ENCODE measurements at places on chromosomes 3 and 15.

- no peak for DNase-seq
Measured at GRCh38 chr3:131602011-131602779, 99.4 kb upstream of the MRPL3 start.

DNA sequence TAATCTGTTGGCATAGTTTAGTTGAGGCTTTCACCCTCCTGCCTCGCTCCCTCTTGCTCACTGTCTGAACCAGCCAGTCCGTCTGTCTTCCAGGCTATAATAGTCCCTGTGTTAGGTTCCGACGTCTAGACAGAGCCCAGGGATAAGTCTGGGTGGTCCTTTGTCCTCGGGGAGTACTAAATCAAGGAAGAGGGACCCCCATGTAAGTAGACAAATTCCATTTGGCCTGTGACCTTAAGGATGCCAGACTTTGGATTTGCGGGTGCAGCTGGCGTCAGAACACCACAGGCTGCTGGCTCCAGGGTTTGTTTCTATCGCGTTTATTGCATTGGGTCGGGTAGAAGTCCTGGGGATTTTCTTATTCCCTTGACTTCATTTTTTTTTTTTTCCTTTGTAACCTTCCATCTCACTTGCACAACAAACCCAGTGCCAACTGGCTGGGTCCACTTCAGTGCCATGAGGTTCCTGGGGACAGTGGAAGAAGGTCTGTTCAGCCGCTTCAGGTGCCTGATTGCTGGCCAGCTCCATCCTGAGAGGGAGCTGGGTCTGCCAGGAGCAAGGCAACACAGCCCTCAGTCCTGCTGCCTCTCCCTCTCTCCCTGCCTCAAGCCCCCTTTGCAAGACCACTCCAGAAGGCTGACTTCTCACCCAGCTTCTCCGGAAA, 95.4 kb upstream of the KLHL25 start:
- no peak for DNase-seq

GRCh38 chr3:178421069-178421468, 115.2 kb upstream of the KCNMB2 start:
- DNase-seq: no peak

- no peak for DNase-seq
Measured at GRCh38 chr15:64236156-64236894, 73.5 kb upstream of the PPIB start.

DNA sequence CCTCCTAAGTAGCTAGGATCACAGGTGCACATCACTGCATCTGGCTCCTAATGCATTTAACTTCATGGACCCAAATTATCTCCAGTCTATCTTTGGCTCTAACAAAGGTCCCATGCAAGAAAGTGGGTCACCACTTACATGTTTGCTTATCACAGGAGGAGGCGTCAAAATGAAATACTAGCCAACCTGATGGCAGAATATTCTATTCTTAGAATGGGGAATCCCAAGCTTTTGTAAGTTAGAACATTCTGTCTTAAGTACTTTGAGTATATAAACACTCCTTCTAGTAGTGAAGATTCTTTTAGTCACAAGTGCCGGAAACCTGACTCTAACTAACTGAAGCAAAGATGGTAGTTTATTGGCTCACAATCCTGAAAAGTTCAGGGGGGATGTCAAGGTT, 72.0 kb upstream of the ADAMTS9 start:
- no peak for DNase-seq

- no peak for DNase-seq
Measured at GRCh38 chr3:189270248-189270832, 98.6 kb downstream of the TPRG1 start.

DNA sequence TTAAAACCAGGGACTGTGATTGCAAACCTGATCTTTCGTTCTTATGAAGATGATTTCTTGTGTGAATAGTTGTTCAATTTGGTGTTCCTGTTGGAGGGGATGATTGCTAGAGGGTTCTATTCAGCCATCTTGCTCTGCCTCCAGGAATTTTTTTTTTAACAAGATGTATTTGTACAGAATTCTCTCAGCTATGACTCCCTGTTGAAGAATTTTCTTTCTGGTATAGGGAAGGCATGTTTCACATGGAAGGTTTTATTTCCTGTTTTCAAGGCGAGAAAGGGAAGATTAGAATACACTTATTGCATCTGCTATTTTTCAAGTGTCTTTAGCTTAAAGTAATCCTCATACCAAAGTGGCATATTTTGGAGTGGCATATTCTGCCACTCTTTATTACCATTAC, 5.6 kb upstream of the LRRC34 start:
- no peak for DNase-seq

GRCh38 chr15:55230051-55230670, 33.4 kb upstream of the RSL24D1 start:
- DNase-seq: no peak

GRCh38 chr15:100670505-100671021, 68.2 kb downstream of the ASB7 start:
- no peak for DNase-seq

GRCh38 chr15:62046078-62046743, 14.0 kb downstream of the VPS13C start:
- no peak for DNase-seq

- no peak for DNase-seq
Measured at GRCh38 chr3:194308601-194309449, 42.3 kb downstream of the CPN2 start.

- no peak for DNase-seq
Measured at GRCh38 chr3:26474706-26475105, 147.9 kb upstream of the LRRC3B start.

DNA sequence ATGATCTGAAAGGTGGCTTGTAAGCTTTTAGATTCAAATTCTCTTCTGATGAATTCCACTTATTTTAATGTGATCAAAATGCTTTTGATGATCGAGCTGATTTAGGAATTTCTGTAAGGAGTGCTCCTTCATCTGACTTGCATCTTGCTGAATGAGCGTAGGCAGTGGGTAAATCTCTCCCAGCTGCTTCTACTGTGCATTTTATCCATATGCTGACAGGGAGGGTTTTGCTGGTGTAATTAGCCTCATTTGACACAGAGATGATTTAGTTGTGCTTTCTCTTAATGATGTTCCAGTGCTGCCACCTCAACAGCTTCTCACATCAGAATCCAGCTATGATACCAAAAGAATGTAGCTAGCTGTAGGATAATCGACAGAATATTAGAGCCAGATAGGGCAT, 3.8 kb upstream of the LMOD3 start:
- DNase-seq: no peak

DNA sequence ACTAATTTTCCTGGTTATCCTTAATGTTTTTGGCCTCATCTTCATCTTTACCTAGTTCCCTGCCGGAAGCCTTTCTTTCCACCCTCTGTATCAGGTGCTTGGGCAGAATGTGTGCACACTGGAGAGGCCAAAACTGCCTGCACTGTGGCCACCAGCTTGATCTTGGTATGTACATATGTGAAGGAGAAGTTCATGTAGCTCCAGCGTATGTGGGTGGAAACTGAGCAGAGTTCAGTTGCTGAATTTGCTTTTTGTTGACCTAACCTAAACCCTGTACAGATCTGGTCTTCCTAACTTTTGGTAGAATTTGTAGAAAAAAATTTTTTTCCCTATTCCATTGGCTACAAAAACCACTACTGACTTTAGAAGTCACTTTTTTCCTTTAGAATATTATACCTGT, 65.9 kb upstream of the IGSF10 start:
- DNase-seq: no peak

- no peak for DNase-seq
Measured at GRCh38 chr3:45440562-45440961, 52.2 kb downstream of the LARS2 start.

DNA sequence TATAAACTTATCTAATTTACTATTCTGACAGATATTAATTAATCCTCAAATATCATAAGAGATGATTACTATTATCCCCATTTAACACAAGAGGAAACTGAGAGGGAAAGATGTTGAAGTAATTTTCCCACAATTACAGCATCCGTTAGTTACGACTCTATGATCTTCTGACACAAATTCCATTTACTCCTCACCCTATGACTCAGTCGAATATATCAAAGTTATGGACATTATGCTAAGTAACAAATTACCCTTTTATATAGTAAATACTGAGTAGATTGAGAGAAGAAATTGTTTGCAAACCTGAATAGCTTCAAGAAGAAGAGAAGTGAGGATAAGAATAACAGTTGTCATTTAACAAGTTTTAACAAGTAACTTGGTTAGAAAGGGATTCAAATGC, 340.0 kb downstream of the TBC1D5 start:
- DNase-seq: no peak

DNA sequence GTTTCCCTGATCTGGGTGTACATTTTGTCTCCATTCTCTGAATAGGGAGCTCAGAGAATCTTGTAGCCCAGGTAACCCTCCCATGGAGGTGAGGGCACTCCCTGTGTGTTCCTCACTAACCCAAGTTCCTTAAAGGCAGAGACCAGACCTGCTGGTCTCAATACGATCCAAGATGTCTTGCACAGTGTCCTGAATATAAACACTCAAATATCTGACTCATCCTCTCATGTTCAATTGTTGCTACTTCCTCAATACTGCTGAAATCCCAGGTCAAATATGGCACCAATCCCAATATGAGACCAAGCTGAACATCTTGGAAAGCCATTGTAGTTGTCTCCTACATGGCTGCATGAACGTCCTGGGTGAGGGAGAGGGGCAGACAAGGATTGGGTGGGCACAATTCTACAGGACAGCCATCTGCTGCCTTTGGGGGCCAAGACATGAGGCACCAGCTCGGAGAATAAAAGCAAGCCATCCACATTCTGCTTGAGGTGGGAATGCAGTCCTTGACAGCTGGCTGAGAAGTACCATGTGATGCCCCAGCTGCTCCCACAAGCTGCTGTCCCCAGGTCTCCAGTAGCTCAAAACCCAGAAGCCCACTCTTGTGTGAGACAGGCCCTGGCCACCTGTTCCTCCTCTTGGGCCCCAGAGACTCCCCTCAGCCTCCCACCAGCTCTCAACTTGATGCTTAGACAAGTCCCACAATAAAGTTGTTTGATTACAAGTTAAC, 18.2 kb downstream of the TBC1D2B start:
- DNase-seq: no peak

GRCh38 chr3:129180461-129180860, 3.2 kb downstream of the CNBP start:
- DNase-seq: no peak

GRCh38 chr15:61549727-61550126, 320.6 kb upstream of the RORA start:
- DNase-seq: no peak

DNA sequence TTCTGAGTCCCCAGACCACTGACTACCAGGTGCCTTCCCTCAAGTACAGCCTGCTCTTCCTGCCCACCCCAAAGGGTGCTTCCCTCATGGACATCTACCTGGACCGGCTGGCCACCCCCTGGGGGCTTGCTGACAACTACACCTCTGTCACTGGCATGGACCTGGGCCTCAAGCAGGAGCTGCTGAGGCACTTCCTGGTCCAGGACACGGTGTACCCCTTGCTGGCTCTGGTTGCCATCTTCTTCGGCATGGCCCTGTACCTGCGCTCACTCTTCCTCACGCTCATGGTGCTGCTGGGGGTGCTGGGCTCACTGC, 9.3 kb downstream of the DISP2 start:
- DNase-seq: no peak

- DNase-seq: no peak
Measured at GRCh38 chr15:79682285-79682684, 214.5 kb downstream of the MTHFS start.

DNA sequence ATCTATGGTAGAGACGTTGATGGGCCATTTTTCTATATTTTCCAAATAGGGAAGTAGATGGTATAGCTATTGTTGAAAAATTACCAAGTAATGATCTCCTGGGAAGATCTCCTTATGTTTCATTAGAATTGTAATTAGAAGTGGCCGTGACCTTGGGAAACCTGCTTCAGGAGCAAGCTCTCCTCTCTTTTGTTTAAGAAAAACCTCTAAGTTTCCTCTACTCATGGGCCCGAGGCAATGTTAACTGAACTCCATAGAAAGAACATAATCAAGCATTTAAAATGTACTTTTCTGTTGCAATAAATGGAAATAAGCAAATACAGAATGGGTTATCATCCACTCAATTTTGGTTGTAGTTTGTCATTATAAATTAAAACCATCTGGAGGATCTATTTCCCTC, 511.2 kb upstream of the MDFIC2 start:
- no peak for DNase-seq

DNA sequence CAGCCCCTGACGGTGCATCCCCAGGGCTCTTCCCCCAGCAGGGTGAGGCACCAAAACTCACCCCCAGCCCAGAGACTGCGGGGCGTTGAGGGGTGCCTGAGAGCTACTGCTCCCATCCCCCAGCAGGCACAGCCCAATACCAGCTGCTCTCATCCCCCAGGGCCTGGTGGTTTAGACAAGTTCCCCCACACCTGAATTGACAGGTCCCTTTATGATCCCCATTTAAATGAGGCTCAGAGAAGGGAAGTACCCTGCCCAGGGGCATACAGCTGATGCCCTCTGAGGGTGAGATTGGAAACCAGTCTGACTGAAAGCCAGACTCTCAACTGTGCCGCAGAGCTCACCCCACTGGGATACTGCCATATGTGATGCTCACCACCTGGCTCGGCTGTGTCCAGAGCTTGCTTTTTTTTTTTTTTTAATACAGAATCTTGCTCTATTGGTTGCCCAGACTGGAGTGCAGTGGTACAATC, 20.1 kb downstream of the DUSP7 start:
- DNase-seq: no peak

GRCh38 chr3:32275506-32275905, 37.0 kb downstream of the CMTM8 start:
- DNase-seq: no peak

- DNase-seq: no peak
Measured at GRCh38 chr15:74389241-74390048, 22.0 kb upstream of the CYP11A1 start.

- no peak for DNase-seq
Measured at GRCh38 chr3:50416736-50417636, 57.7 kb upstream of the TMEM115 start.

DNA sequence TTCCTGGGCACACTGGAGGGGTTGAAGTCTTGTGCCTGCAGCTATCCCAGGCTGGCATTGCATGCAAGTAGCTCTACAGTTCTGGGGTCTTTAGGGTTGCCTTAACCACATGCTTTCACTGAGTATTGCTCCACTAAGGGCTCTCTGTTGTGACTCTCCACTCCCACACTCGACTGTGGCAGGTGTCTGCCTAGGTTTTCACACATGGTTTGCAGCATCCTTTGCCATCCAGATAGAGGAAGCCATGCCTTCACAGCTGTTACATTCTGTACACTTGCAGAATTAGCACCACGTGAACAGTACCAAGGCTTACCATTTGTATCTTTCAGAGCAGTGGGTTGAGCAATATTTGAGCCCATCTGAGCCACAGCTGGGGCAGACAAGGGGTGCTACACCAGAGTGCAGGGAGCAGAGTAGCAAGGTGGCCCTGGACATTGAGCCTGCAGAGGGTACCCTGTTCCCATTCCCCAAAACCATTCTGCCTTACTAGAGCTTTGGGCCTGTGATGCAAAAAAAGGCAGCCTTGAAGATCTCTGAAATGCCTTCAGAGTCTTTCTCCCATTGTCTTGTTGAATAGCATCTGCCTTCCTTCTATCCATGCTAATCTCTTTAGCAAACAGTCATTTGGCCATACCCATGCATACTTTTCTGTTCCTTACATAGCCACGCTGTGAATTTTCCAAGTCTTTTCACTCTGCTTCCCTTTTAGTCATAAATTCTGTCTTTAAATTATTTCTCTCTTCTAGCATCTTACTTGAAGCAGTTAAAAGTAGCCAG, 95.2 kb upstream of the PLCL2 start:
- no peak for DNase-seq

Measured in activated CD8-positive, alpha-beta memory T cell treated with anti-CD3 and anti-CD28 coated beads, Interleukin-2, amount 50 U/mL, for 48 hours (primary cell).